ENCODE measurements at places on chromosomes 7 and 10.

- no peak for DNase-seq
Observed at GRCh38 chr7:51446785-51447184, 130.2 kb upstream of the COBL start.

DNA sequence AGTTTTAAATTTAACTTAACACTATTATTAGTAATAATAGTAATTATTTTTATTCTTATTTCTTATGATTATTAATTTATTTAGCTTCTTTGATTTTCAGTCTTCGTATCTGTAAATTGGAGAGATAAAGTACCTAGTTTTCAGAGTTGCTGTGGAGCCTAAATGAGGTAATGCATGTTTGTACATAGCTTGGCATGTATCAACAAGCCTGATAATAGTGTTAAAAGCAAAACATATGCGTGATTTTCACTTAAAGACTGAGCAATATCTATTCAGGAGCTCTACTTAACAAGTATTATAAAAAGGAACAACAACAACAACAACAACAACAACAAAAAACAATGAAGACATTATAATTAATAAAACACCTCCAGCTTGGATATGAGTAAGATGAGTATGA is 12.4 kb downstream of the CALCR start:
- no peak for DNase-seq

DNA sequence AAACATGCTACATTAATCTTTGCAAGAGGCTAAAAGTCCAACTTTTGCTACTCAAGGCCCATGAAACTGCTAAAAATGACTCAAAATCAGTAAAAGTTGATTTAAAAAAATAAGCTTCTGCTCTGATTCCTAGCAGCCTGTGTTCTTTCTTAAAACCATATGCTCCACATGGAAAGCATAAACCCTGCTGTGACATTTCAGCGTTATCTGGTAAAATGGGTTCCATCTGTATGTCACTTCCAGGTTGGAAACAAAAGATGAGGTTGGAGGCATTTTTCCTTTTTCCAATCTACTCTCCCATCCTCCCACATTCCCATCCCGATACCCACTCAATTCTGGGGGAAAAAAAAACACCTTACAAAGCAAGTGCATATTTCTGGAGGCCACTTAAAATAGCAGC is 439.5 kb downstream of the NEBL start:
- no peak for DNase-seq

DNA sequence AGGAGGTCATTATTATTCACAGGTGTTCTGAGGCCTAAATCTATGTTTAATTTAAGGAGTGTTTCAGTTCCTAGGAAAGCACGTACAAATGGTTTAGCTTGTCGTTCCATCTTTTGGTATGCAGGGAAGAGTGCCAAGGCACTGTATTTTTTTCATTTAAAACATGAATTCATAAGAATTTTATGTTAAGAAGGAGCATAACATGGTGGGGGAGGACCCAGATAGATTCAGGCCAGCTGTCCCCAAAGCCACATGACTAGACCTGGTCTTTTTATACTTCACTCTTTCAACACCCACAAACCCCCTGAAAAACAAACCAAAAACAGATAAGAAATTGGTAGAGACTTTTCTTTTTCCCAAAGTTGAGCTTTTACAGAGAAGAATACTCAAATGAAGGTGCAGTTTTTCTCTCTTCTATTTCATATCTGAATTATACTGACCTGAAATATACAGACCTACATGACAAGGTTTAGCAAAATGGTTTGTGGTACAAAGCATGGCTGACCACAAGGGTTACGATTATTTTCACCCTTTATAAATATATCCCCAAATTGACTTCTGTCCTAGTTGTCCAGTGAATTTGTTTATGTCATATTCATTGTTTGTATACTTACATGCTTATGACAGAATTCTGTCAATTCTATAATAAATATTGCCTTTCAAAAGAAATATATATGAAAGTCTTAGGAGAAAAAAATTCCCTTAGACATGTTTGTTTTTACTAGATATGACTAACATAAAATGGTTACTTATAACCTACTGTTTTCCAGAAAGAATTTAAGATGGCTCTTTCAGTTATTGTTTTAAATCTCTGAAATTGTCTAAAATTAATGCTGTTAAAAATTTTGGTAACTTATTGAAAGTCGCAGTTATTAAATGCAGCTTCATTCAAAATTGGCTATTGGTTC is 71.3 kb downstream of the AP3M1 start:
- DNase-seq, result no peak

GRCh38 chr7:42987648-42988214 is 55.6 kb downstream of the MRPL32 start:
- no peak for DNase-seq

DNA sequence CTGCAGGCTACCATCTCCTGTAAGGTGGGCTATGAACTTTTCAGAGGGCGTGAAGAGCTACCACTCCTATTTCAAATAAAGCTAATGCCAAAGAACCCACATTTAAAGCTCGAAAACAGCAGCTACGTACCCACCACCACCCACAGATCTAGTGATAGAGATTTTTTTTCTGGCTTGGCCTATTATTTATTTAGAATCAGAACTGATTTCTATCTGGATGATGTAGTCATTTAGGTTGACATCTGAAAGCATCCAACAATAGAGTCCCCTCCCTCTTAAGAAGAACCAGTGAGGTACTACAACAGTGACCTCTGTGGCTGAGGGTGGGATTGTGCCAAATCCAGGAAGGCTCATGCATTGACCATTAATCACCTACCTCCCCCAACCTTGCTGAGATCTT is 113.8 kb upstream of the ADO start:
- DNase-seq, result no peak

DNA sequence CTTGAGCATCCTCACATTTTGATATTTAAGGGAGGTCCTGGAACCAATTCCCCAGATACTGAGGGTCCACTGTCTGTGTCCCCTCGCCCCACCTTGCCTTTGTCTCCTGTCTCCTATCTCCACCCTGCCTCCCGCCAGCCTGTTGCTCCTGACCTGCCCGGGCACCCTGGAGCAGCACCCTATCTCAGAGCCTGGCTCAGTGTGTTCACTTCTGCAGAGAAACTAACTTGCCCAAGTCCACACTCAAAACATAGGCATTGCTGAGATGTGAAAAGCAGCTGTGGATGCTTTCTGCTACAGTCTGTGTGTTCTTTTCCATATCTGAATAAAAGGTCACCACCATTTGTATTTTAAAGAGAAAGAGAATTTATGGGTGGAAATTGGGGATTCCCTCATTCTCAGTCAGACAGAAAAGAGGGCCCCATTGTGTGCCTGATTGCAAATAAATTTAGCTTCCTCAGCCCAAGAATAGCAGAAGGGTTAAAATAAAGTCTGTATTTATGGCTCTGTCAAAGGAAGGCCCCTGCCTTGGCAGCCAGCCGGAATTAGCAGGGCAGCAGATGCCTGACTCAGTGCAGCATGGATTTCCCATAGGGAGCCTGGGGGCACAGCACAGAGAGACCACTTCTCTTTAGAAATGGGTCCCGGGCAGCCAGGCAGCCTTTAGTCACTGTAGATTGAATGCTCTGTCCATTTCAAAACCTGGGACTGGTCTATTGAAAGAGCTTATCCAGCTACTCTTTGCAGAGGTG is 161.3 kb downstream of the EGFR start:
- DNase-seq, result no peak

DNA sequence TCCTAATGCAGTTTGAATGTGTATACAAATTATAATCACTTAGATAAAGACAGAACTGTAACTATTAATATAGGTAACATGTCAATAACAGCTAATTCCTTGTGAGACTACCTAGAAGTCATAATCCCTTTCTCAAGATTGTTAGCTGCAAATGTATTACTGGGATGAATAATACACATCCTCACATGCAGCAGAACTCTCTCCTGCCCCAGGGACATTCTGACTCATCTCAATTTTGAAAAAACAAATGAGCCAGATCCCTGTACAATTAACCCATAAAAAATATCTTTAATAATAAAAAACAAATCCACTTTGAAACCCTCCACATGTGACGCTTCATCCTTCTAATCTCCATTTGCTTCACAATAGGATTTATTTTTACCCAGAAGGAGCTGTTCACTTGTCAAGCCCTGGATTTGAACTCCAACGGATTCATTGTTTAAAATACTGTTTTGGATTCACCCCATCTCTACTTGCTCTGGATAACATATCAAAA is 428.4 kb upstream of the TEX47 start:
- no peak for DNase-seq

DNA sequence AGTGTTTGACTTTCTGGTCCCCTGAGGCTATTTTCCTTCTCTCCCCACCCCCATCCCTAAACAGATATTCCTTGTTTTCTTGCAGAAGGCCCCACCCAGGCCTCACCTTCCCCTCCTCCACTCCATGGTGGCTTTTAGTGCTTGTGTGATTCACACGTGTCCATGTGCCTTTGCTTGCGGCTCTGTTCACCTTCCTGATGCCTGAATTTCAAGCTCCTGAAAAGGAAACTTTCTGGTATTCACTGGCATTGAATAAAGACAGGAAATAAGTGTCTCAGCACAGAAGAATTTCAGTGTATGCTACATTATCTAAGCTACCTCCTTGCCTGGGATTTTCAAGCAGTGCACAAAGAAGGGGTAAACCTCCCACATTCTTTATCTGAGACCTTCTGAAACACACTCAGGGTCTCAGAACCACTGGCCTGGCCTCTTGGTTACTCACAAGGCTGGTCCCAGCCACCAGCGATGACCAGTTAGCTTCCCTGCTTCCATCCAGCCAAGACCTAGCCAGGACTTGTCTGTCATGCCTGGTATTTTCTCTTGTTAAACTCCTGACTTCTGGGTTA is 17.2 kb upstream of the UBE2H start:
- DNase-seq, result no peak

DNA sequence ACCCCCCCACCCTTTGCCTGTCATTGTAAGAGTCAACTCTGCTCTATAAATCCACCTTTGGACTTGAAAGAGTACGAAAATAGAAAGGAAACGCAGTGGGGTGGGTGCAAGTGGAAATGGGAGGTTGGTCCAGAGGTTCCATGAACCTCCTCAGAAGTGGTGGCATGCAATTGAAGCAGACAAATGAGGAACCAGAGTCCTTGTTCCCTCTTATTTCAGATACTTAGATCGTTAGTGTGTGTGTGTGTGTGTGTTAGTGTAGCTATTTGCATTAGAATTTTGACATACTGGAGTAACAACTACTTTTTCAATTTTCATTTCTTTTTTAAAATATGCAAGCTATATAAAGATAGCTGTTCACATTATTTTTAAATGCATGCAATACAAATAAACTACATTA is 18.1 kb upstream of the TFAM start:
- DNase-seq, result no peak

GRCh38 chr10:119281581-119282071 is 74.3 kb downstream of the GRK5 start:
- no peak for DNase-seq

DNA sequence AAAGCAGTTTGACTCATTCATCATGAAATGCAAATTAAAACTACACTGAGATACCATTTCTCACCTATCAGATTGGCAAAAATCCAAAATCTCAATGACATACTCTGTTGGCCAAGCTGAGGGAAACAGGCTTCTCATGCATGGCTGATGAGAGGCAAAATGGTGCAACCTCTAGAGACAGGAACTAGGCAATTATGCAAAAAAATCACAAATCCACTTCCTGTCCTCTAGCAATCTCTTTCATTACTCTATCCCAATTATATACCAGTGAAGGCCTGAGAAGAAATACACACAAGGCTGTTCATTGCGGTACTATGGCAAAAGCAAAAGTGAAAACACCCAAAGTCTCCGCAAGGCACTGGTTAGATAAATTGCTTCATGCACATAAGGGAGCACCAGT is 25.9 kb upstream of the PTPRN2 start:
- no peak for DNase-seq

DNA sequence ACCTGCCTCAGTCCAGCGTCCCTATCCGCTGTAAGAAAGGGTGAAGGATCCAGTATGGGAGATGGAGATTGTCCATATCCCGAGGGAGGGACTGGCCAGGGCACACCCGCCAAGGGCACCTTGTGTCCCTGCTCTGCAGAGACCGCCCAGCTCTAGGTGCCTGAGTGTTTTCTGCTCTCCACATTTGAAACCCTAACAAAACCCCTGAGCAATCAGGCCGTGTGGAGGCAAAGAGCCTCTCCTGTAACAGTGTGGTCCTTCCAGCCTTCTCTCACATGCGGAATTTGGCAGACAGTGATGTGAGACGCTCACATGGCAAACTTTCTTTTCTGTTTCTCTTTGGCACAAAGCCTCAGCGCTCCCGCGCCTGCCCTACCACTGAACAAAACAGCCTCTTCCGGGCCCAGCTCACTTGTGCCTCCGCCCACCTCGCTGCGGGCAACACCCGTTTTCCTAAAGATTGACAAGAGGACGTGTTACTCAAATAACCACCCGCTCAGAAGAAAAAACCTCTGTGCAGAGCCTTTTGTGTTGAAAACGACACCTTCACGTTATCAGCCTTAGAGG is 514.8 kb downstream of the DNAJB6 start:
- DNase-seq, result peak; percentile 84

- no peak for DNase-seq
Observed at GRCh38 chr10:63812501-63812900, 291.3 kb downstream of the REEP3 start.

DNA sequence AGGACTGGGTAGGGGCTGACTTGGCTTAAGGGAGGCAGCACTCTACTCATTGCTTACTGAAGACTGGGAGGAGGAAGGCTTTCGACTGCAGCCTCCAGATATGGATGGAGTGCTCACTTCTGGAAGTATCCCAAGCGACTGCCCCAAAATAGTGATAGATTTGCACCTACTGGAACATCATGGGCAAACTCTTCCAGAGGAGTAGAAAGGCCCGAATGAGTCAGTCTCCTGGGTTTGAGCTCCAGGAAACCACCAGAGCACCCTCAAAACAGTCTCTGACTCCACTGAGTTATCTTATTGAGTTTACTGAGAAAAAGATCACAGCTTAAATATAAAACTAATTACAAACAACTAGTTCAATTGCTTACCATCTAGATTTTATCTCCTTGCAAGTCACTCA is 37.2 kb upstream of the PDLIM1 start:
- no peak for DNase-seq

- DNase-seq, result no peak
Observed at GRCh38 chr7:131042269-131043160, 285.2 kb upstream of the MKLN1 start.

- DNase-seq, result no peak
Observed at GRCh38 chr10:98852686-98853085, 383.0 kb downstream of the HPSE2 start.

- peak; percentile 65 for DNase-seq
Observed at GRCh38 chr10:12448729-12449391, 99.5 kb downstream of the CAMK1D start.

DNA sequence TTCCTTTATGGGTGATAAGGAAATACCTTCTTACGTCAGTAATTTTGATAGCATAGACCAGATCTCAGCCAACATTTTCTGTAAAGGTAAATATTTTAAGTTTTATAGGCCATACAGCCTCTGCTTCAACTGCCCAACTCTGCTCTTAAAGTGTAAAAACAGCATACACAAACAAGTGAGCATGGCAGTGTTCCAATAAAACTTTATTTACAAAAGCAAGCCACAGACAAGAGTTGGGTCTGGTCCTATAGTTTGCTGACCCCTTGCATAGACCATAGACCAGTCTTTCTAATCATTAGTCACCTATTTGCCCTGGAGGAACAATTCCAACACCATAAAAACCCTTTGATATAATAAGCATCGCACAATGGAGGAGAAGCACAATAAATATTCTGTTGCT is 398.8 kb downstream of the SFMBT2 start:
- no peak for DNase-seq

- DNase-seq, result no peak
Observed at GRCh38 chr7:108124820-108125219, 5.3 kb downstream of the LAMB4 start.

- DNase-seq, result no peak
Observed at GRCh38 chr10:5835446-5836095, 22.3 kb upstream of the GDI2 start.
